ENCODE measurements at places on chromosomes 3 and 15. TPM values are rescaled to one million over a fixed set of nuclear protein-coding genes. Genes with fewer than 3 reads are reported as not detected.

- H3K27me3 ChIP-seq, result no peaks in the 10 kb centered on the region
- no peak overlapping the region for H3K4me3 ChIP-seq
- no peak overlapping the region for H3K27ac ChIP-seq
- H3K36me3 ChIP-seq, result no peaks in the 10 kb centered on the region
- no peak for DNase-seq
- no peaks in the 10 kb centered on the region for H3K4me1 ChIP-seq
Measured at GRCh38 chr3:41441139-41441538, 241.8 kb downstream of the CTNNB1 start.

GRCh38 chr3:46642971-46643370, 30.6 kb downstream of the FAM240A start:
- no peaks in the 10 kb centered on the region for H3K36me3 ChIP-seq
- no peak overlapping the region for H3K27ac ChIP-seq
- no peak overlapping the region for H3K4me3 ChIP-seq
- H3K27me3 ChIP-seq, result no peaks in the 10 kb centered on the region
- no peak for DNase-seq

GRCh38 chr3:152350139-152350538, 81.4 kb downstream of the MBNL1 start:
- no peak overlapping the region for H3K4me3 ChIP-seq
- DNase-seq, result no peak

TMF1 gene
- total RNA-seq, result 31.8 TPM

GRCh38 chr3:64802460-64802859, 114.7 kb upstream of the ADAMTS9 start:
- no peak overlapping the region for H3K4me3 ChIP-seq
- no peak for DNase-seq
- no peaks in the 10 kb centered on the region for H3K27me3 ChIP-seq
- H3K4me1 ChIP-seq, result no peaks in the 10 kb centered on the region
- no peak overlapping the region for H3K27ac ChIP-seq

- H3K27ac ChIP-seq, result no peak overlapping the region
- H3K4me1 ChIP-seq, result peaks cover 2% of the 10 kb centered on the region
- no peaks in the 10 kb centered on the region for H3K27me3 ChIP-seq
- no peak overlapping the region for H3K4me3 ChIP-seq
- no peaks in the 10 kb centered on the region for H3K36me3 ChIP-seq
Measured at GRCh38 chr3:23330568-23330967, 127.4 kb downstream of the UBE2E2 start.

GRCh38 chr3:172089250-172089649, 49.9 kb downstream of the FNDC3B start:
- H3K36me3 ChIP-seq, result no peaks in the 10 kb centered on the region
- DNase-seq, result no peak
- no peak overlapping the region for H3K27ac ChIP-seq
- H3K27me3 ChIP-seq, result no peaks in the 10 kb centered on the region
- peaks cover 13% of the 10 kb centered on the region for H3K4me1 ChIP-seq
- no peak overlapping the region for H3K4me3 ChIP-seq
